ENCODE measurements at places on chromosomes 2 and 18.

DNA sequence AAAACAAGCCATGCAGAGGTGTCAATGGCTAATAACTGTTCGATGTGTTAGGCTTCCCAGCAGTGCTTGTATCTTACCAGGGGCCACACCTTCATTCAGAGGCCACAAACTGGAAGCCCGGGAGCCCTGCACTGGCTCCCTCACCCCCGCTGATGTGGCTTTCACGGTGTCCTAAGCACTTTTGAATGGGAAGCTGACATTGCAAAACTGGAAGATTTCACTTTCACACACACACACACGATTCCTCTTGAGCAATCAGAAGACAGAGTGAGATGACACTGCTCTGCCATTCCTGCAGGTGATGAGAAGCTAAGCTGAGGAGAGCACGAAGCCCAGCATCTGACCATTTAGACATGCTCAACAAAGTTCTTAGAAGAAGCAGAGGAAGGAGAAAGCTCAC is 8.6 kb upstream of the ZNF407 start:
- no peak for DNase-seq

- no peak for DNase-seq
Measured at GRCh38 chr2:235149736-235150135, 197.9 kb downstream of the SH3BP4 start.

- DNase-seq: peak; percentile 69
Measured at GRCh38 chr2:20617081-20617575, 33.8 kb downstream of the HS1BP3 start.

- no peak for DNase-seq
Measured at GRCh38 chr2:64837925-64838641, 151.1 kb upstream of the SLC1A4 start.

GRCh38 chr18:60894254-60894945 is 438.8 kb upstream of the CDH20 start:
- DNase-seq: peak; percentile 59

DNA sequence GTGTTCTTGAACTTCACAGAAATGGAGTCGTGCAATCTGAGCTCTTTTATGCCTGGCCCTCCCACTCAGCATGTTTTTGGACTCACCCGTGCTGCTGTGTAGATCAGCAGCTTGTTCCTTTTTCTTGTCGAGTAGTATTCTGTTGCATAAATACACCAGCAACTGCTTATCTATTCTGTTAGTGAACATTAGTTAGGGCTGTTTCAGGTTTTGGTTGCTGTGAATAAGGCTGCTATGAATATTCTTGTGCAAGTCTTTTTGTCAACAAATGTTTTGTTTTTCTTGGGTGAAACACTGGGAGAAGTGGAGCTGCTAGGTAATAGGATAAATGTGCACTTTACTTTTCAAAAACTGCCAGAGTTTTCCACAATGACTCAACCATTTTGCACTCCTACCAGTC is 15.3 kb upstream of the CIDEA start:
- DNase-seq: peak; percentile 37

- no peak for DNase-seq
Measured at GRCh38 chr2:20625491-20626391, 25.2 kb downstream of the HS1BP3 start.

DNA sequence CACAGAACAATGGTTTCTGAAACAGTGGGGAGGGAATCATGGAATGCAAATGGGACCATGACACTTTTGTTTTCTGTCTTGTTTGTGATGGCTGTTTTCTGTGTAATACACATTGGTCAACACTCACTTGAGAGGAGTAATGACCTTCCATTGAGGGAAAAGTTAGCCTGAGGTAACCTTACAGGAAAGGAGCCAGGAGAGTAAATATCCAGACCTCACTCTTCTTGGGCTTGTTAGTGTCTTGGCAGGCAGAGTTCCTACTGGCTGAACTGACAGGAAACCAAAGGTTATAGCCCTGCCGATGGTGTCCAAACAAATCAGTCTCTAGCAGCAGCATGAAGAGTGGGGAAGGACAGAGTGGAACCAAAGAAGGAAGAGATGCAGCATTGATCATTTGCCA is 17.2 kb upstream of the RPRM start:
- DNase-seq: no peak

- DNase-seq: no peak
Measured at GRCh38 chr2:206780671-206781070, 15.3 kb downstream of the FASTKD2 start.

GRCh38 chr2:45591073-45591472 is 20.0 kb downstream of the SRBD1 start:
- DNase-seq: no peak

DNA sequence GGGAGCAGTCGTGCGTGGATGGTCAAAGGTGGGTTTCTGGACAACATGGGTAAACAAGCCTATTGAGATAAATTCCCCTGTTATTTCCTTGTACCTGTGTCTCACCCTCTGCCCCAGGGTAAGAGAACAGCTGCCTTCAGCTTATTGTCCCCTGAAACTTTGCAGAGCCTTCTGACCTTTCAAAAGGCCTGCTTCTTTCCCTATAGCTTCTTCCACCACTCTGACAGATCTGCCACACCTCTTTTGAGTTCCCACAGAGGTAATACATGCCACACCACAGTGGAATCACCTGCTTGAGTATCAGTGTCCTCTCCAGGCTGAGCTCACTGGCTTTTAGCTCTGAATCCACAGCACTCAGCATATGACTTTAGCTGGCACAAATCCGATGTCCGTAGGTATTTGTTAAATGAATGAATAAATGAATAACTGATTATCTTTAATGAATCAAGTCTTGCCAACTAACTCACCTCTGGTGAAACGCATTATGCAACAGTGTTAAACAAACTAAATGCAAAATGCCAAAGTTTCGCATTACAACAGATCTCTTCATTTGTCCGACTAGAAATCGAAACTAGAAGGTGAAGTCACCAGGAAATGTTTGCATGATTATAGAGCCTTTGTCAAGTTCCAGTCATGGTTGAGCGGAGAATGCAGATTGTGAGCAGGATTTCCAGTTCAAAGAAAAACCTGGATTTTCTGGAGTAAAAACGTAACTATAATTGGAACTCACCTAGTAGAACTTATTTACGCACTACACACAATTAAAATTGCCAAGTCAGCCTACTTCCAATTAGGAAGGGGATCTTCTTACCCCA is 16.4 kb downstream of the DYNAP start:
- peak; percentile 18 for DNase-seq

DNA sequence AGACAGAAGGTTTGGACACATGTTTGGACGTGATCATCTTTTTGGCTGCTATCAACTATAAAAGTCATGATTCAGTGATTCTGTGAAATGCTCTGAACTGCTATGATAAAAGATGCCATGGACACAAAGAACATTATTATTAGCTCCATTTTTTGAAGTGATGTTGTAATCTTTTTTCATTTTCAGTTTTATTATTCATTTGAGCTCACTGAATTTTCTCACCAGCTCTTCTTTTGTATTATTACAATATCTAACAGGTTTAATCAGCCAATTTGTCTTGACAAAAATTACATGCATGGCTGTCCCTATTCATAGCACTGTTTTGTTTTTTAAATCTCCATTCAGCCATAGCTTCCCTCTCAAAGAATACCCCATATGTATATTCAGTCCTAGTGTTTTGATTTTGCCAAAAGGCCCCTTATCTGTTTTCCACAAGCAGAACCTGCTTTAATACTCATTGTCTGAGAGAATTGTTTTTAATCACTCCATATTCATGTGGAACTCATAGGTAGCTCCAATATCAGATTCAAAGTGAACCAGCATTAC is 314.0 kb upstream of the FAM98A start:
- DNase-seq: no peak

DNA sequence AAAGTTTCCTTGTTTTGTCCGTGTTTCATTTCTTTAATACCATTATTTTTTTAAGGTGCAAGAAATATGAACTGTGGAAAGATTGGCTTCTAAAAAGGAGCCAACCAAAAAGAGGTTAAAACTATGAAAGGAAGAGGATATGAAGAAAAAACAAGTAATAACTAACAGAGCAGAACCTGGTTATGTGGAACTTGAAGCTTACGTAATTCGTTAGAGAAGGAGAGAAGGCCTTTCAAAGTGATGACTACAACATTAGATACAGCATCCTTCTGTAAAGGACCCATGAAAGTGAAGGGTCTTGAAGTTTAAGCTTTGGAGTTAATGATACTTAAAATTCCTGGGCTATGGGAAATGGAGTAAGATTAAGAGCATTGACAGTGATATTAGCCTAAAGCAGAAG is 84.5 kb downstream of the ANKRD12 start:
- DNase-seq: no peak

GRCh38 chr2:18527326-18527725 is 33.1 kb downstream of the RDH14 start:
- DNase-seq: no peak

DNA sequence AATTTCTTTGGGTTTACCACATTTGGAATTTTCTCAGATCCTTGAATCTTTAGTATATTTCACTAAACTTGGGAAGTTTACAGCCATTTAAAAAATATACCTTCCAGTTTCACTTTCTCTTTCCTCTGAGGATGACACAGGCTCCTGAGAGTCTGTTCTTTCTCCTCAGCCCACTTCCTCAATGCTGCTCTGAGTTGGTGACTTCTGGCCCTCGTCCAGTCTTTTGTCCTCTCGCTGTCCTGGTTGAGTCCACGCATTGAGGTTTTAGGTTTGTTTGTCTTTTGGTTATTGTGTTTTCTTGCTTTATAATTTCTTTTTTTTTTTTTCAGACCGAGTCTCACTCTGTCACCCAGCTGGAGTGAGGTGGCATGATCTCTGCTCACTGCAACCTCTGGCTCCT is 40.7 kb upstream of the GALR1 start:
- DNase-seq: peak; percentile 74

GRCh38 chr2:26245810-26246209 is 1.1 kb downstream of the HADHB start:
- DNase-seq: peak; percentile 7

DNA sequence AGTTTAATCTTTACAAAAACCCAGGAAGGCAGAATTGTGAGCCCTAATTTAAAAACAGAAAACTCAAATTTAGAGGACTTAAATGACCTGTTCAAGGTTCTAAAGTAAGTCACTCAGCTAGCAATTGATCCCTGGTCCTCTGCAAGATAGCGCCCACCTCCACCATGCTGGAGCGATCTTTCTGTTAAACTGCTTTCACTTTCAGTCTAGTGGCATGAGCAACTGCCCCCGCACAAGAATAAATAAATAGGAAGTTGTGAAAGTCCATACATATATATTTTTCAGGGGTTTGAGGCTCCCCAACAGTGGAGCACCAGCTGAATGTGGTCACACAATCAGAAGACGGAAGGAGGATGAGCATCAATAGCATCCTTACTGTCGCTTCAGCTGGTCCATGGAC is 217.9 kb downstream of the NAPG start:
- DNase-seq: no peak

DNA sequence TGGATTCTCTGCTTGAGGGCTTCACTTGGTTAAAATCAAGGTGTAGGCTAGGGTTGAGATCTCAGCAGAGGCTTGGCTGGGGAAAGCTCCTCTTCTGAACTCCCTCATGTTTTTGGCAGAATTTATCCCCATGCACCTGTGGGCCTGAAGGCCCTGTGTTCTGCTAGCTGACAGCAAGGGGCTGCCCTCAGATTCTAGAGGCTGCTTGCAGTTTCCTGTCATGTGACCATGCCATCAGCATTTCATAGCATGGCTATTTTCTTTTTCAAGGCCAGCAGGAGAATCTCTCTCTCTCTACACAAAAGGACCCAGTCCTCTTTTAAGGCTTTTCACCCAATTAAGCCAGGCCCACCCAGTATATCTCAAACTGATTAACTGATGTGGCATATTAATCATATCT is 514.8 kb upstream of the HNMT start:
- no peak for DNase-seq

DNA sequence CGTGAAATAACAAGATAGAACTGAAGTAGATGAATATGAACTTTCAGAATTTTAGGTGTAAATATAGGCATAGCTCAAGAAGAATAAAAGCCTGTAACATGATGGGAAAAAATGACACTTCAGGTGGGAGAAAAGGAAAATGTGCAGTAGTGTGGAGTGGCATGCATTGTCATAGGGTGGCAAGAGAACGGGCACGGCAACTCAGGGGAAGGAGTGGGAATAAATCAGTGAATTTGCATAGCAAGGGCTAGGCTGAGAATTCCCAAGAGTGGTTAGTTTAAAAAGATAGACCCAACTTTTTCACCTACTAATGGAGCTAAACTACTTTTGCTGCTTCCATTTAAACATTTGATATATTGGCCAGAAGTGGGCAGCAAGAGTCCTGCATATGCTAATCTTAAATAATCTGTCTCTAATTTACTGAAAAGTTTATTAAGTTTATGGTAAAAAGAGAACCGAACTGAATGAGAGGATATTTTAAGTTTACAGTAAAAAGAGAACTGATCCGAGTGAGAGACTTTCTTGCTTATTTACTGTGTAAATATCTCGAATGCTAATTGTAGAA is 228.1 kb downstream of the CTNNA2 start:
- no peak for DNase-seq

DNA sequence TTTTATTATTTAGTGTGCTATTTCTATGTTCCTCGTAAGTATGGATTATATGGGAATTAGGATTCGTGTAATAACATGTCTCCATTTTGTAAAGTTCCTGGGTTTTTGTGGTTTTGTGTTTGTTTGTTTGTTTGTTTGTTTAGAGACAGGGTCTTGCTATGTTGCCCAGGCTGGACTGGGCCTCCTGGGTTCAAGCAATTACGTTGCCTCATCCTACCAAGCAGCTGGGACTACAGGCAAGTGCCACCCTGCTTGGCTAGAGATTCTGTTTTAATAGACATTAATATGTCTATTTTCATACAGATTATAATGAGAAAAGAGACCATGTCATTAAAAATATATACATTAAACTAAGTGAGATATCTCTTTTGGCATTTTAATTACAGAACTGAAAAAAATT is 35.2 kb upstream of the OTX1 start:
- no peak for DNase-seq

DNA sequence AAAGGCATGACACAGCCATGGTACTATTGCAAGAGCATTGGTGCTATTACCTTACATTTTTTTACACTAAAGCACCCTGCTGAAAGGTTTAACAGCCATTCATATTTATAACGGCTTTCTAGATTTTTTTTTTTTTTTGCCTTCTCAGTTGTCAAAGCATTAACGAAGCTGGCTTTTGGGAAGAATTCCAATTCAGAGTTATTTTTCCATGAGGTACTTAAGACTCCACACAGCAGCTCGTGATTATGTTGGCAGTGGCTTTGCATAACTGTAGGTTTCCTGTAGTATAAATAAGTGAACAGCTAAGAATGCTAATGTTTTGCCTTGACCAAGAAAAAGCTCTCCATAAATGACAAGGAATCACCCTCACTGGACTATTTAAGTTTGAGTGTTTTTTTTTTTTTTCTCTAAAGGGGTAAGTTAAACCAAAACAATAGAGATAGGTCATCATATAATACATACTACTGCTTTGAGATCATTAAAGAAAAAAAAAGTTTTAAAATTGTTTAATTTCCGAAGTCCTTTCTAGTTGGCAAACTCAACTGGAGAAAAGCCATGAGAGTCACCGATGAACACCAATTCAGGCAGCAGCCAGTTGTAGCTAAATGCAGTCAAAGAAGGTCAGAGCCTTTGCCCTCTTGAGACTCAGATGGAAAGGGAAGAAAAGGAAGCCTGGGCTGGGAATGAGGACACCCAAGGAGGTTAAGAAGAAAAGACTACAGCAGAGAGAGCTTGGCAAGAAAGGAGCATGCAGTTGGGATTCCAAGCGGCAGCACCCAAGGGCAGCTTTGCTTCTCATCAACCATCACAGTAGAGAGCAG is 187.4 kb upstream of the NCKAP5 start:
- DNase-seq: peak; percentile 95

All from fibroblast of pulmonary artery (primary cell).